ENCODE measurements at places on chromosomes 5 and 9. TPM values are rescaled to one million over a fixed set of nuclear protein-coding genes. Genes with fewer than 3 reads are reported as not detected.

The N4BP3 gene
- total RNA-seq: 2.4 TPM

The PCDHA9 gene
- total RNA-seq: 0.22 TPM

The INSL4 gene
- not detected for total RNA-seq

DNA sequence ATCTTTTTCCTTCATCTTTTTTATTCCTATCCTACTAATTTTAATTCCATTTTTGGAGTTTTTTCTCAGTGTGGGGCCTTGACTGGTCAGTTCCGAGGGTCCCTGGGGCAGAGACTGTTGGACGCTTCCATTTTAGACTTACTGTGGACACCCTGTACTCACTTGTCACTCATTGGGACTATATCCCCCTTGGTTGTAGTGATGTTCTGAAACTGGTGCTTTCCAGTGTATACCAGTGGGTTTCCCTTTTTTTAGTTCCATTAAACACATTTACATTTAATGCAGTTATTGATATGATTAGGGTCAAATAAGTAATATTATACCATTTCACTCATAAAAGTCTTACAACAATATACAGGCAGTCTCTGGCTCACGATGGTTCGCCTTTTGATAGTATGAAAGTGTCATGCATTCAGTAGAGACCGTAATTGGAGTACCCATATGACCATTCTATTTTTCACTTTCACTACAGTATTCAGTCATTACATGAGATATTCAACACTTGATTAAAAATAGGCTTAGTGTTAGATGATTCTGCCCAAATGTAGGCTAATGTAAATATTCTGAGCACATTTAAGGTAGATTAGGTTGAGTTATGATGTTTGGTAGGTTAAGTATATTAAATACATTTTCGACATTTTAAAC, 46.0 kb downstream of the CNOT6 start:
- no peak for DNase-seq

DNA sequence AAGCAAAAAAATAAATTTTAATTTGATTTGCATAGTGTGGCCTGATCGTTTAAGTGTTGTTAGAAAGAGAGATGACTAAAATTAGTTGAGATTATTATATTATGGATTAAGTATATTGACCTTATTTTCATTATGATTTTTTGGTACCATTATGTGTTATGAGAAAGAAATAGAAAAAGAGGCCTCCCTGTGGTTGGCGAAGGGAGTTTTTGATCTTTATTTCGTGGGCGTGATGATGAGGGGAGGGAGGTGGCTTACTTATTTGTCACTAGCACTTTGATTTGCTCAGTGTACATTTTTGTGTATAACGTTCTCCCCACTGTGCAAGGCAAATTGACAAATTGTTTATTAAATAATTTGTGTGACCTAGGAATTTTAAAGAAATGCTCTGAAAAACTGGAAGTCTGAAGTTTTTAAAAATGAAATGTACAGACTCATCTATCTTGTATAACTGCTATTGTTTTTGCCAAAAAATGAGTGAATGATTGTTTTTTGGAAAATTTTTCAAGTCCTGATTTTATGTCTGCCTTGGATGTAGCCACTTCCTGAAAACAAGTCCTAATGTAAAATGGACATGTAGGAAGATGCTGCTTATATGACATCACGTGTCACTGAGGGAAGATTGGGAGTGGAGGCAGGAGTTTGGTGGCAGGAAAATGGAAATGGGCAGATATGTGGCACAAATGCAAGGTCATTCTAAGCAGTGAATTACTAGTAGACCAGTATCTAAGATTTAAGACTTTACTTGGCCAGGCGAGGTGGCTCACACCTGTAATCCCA, 3.0 kb downstream of the DAPK1 start:
- no peak for DNase-seq

DNA sequence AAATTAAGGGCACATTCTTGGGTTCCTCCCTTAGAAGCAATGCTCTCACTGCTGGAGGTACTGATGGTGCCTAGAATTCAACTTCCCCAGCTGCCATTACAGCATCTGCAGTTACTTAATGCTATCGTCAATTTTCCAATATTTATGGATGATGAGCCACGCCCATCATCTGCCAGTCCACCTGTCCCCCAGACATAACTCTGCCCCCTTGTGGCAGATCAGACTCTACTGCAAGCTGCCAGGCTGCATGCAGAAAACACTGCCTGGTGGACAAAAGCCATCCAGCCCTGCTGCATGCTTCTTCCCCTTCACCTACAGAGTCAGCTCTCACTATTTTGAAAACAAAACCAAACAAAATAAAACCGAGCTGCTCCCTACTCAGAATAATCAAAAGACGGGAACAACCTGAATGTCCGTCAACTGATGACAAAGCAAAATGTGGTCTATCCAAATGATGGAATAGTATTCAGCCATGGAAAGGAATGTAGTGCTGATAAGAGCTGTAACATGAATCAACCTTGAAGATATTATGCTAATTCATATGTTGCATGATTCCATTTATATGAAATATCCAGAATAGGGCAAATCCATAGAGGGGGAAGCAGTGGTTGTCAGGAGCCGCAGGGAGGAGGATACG, 66.4 kb downstream of the RETREG1 start:
- DNase-seq: no peak

DNA sequence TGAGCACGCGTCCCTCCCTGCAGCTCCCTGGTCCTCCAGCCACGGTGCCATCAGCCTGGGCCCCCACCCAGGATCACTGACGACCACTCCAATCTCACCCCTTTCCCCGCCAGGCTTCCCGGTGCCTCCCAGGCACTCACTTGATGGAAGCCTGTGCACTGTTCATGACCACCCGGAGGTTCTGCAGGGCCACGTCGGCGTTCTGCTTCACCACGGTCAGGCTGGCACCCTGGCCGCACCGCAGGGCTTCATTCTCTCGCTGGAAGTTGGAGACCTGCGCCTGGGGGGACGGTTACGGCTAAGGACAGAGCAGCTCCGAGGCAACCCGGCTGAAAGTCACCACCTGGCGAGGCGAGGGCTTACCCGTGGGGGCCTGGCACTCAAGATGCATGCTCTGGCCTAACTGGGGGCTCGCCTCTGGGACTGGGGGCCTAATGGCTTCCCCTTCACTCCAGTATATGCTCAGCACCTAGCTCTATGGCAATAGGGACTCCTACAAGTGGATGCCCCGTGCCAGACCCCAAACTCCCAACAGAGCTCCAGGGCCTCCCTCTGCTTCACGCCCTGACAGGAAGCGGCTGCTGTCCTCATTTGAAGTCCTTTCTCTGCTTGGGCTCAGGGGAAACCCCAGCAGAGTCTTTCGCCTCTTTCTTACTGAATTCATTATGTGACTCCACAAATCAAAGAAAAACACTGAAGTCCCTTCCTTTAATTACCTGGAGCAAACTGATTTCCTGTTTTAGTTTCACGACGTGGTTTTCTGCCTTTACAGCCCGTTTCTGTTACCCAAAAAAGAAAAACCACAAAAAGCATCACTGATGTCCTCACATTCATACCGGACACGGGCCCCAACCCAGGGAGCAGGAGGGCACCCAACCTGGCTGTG, 4.2 kb upstream of the SNAPC4 start:
- DNase-seq: no peak

DNA sequence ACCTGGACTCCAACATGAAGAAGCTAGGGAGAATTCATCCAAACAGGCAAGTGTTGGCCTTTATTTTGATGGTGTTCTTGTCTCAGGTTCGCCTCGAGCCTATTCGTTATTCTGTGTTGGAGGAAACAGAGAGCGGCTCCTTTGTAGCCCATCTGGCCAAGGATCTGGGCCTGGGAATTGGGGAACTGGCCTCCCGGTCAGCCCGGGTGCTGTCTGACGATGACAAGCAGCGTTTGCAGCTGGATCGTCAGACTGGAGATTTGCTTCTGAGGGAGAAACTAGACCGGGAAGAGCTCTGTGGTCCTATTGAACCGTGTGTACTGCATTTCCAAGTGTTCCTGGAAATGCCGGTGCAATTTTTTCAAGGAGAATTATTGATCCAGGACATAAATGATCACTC, 367 bp downstream of the PCDHB4 start:
- DNase-seq: peak; percentile 39

DNA sequence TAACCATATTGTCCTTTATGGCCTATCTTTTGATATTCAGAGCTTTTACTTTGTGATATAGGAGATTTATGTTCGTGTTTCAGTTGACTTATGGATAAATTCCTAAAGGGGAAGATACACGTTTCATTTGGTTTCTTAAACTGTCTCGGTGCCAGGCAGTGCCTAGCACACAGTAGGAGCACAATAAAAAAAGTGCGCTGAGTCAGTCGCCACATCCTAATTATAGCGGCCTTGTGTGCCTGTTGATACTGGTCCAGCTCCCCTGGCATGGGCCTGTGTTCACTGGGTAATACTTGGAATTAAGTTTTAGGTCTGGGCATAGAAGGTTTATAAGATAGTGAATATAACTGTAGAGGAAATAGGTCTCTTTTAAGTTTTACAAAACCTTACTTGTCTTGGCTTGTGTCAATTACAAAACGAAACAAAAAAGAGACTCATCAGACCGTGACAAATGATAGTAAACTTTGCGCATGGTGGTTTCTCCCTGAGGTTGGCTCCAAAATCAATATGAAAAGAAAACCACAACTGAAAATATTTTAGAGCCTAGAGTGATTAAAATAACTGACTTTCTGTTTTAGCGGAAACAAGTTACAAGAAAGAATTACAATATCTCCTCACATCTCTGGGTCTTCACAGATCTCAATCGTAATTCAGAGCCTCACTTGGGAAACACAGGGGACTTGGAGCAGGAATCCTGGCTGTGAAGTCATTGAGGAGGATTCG, 84.8 kb downstream of the MVB12B start:
- no peak for DNase-seq

- DNase-seq: no peak
These were observed 359.2 kb downstream of the PRR16 start for GRCh38 chr5:120823328-120823727.

- no peak for DNase-seq
These were observed 51.7 kb upstream of the TUT7 start for GRCh38 chr9:86405926-86406325.

GRCh38 chr9:3043369-3043768, 199.5 kb upstream of the PUM3 start:
- no peak for DNase-seq

GRCh38 chr9:131481441-131482342, 21.0 kb upstream of the POMT1 start:
- no peak for DNase-seq

DNA sequence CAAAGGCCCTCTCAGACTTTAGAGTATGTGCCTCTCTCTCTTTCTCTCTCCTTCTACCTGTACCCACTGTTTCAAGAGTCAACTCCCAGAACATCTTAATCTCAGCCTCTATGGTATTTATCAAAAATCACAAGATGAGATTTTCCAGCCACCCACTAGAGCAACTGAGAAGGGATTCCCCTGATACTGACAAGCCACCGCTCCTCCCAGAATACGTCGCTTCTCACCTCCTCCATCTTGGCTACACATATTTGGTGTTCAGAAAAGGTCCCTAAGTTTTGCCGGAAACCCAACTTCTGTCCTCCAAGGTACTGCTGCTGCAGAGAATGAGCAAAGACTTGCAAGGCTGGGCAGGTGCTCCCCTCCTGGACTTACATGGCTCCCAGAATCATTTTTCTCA, 6.1 kb downstream of the GARIN3 start:
- no peak for DNase-seq

DNA sequence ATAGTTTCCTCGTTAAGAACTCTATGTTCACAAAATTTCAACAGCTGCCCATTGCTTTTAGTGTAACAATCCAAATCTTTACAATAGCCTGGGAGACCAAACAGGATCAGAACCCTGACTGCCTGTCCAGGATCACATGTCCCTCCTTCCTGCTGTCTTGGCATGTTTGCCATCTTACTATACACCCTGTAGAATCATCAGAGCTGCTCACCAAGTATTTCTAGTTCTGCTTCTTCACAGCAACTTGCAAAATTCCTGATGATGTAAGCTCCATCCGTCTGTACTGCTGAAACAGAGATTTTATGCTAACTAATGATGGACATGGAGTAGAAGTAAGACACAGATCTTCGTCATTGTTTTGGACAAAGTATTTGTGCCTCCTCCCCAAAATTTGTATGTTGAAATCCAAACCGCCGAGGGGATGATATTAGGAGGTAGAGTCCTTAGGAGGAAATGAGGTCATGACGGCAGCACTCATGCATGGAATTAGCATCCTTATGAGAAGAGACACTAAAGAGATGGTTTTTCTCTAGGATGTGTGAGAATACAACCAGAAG, 464.9 kb upstream of the BRINP1 start:
- DNase-seq: no peak

All from mesenteric fat pad (tissue), 1 donor.